ENCODE measurements at places on chromosomes 7 and 10. TPM values are rescaled to one million over a fixed set of nuclear protein-coding genes. Genes with fewer than 3 reads are reported as not detected.

- DNase-seq: no peak
Observed at GRCh38 chr7:13067036-13067435, 379.6 kb downstream of the ARL4A start.

Gene C10orf105
- total RNA-seq: not detected

- DNase-seq: no peak
Observed at GRCh38 chr7:108590606-108591005, 20.9 kb downstream of the DNAJB9 start.

- no peak for DNase-seq
Observed at GRCh38 chr10:49647985-49648795, 31.3 kb upstream of the C10orf53 start.

Gene LRMDA
- total RNA-seq: 20.3 TPM

Gene GRID1
- 2.6 TPM for total RNA-seq

GRCh38 chr10:17648243-17649035, 4.5 kb downstream of the STAM start:
- DNase-seq: no peak

Gene ZNF804B
- not detected for total RNA-seq

Gene HOXA6
- 0.96 TPM for total RNA-seq

Gene CCAR1
- 18.3 TPM for total RNA-seq

GRCh38 chr10:112490545-112490944, 43.5 kb downstream of the VTI1A start:
- DNase-seq: no peak

GRCh38 chr7:2771274-2771731, 72.8 kb downstream of the GNA12 start:
- no peak for DNase-seq

- no peak for DNase-seq
Observed at GRCh38 chr7:158054611-158055010, 533.0 kb downstream of the PTPRN2 start.

- no peak for DNase-seq
Observed at GRCh38 chr7:127404286-127405072, 12.0 kb upstream of the ZNF800 start.
